ENCODE measurements at places on chromosomes 1 and 21.

- no peak for DNase-seq
Measured at GRCh38 chr1:165116732-165117131, 239.8 kb downstream of the LMX1A start.

- no peak for DNase-seq
Measured at GRCh38 chr1:14884614-14885175, 268.9 kb upstream of the TMEM51 start.

DNA sequence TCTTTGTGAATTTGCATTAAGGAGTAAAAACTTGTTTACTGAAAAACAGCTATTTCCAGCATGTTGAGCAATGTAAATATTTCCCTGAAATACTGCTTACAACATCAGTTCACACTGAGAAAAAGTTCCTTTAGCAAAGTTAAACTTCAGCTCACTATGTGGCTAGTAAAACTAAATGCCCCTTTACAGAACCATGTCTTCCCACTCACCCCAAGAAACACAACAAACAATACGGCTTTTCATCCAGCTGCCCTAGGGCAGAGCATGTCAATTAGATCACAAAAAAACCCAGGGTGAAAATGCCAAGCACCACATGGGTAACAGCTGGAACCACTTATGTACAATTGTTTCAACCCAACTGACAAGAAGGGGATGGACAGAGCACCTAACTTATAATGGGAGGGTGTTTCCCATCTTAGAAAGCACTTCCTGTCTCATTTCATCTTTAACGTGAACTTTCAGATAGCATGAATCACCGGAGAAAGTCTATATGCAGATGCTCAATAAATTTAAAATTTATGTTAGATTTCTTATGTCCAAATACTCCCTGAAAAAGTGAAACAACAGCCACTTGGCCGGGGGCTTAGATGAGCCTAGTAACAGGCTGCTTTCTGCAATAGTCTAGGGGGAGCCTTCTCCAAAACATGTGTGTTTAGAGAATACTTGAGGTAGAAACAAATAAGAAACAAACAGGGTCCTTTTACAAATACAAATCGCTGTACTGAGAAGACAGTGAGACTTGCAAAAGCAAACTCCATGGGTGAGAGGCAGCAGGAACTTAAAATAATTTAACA, 6.6 kb downstream of the NID1 start:
- no peak for DNase-seq

- DNase-seq = no peak
Measured at GRCh38 chr1:41723786-41724185, 194.9 kb downstream of the HIVEP3 start.

DNA sequence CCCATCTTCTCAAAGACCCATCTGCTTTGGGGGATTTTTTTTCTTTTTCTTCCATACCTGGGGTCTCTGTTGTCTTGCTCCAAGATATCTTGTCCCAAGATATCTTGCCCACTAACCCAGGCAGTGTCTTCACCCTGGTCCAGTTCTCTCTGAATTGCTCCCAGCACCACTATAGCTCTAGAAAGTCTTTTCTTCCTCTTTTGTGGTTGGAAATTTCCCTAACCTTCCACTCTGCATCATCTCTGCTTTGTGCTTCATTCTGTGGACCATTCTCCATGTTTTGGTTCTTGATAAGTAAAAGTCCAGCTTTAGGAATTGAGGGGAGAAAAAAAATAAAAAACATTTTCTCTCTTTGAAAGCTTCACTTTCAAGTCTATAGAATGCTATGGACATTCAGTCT, 20.9 kb downstream of the STYXL2 start:
- no peak for DNase-seq

- no peak for DNase-seq
Measured at GRCh38 chr1:54867717-54868057, 19.3 kb downstream of the DHCR24 start.

DNA sequence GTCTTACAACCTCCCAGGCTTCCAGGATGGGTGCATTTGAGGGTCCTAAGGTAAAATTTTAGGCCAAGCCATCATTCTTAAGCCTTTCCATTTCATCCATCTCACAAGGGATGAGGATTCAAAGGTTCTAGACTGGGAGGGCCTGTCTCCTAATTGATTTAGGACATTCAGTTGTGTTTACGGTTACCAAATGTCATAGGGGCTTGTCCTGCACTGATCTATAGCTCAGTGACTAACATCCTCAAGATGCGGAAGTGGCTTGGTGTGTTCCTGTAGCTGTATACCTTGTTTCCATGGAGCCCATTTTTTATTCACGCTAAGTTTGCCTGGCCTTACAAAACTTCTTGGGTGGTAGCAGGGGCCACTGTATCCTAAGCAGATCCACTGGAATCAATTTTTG, 52.8 kb downstream of the DUSP10 start:
- DNase-seq = no peak

- DNase-seq = no peak
Measured at GRCh38 chr21:20254964-20255363, 743.2 kb upstream of the NCAM2 start.

- DNase-seq = no peak
Measured at GRCh38 chr1:111571987-111572386, 47.6 kb upstream of the RAP1A start.

DNA sequence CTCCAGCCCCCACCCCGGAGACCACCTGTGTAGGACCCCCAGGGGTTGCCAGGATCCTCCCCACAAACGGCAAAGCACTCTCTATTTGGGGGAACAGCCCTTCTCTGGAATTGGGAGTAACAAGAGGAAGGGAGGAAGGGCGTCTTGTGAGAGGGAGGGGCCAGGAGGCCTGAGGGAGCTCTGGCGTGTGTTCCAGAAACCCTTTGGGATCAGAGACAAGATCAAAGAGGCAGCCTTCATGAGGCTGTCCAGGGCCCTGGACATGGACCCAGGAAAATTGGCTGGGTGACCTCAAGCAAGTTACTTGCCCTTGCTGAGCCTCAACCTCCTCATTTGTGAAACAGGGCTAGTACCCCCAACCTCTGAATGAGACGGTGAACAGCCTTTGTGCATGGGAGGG, 18.1 kb upstream of the ECE1 start:
- DNase-seq = no peak

DNA sequence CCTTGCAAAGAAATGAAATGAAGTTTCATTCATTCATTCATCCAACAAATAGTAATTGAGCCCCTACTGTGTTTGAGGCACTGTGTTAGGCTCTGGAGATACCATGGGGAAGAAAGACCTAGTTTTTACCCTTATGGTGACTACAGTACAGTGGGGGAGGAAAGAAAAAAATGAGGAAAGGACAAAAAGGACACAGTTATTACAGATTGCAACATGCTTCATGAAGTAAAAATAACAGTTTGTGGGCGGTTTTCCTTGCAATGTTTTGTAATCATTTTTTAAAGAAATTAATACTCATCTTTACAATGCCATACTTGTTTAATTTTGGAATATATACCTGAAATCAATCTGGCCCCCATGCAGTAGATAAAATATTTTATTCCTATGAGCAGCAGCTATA, 120.3 kb downstream of the TM2D1 start:
- no peak for DNase-seq

GRCh38 chr1:117892512-117892911, 36.9 kb downstream of the GDAP2 start:
- DNase-seq = no peak

GRCh38 chr21:25562660-25563059, 44.6 kb downstream of the MRPL39 start:
- peak; percentile 34 for DNase-seq

GRCh38 chr1:193183019-193183627, 3.3 kb downstream of the B3GALT2 start:
- DNase-seq = no peak

DNA sequence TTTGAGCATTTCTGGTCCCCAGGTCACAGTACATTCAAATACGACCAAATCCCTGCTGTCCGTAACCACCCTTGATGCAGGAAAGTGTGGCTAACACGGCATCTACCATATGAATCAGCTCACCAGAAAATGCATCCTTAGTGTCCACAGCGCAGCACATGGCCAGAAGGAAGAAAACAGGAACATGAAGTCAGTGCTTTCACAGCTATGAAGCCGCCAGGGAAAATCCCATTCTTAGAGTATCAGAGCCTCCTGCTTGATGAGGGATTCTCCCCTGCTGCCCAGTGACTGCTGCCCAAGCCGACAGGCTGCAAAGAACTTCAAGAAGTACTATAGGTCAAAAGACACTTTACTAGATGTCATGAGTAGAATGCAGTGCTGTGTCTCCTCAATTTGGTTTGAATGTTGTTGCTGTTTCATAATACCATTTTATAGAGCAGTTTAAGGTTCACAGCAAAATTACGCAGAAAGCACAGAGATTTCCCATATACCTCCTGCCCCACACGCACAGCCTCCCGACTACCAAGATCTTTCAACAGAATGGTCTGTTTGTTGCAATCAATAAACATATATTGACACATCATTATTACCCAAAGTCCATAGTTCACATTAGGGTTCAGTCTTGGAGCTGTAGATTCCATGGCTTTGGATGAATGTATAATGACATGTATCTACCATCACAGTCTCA, 14.5 kb downstream of the TIAM1 start:
- DNase-seq = no peak

- DNase-seq = no peak
Measured at GRCh38 chr1:186303911-186304310, 71.1 kb downstream of the TPR start.

DNA sequence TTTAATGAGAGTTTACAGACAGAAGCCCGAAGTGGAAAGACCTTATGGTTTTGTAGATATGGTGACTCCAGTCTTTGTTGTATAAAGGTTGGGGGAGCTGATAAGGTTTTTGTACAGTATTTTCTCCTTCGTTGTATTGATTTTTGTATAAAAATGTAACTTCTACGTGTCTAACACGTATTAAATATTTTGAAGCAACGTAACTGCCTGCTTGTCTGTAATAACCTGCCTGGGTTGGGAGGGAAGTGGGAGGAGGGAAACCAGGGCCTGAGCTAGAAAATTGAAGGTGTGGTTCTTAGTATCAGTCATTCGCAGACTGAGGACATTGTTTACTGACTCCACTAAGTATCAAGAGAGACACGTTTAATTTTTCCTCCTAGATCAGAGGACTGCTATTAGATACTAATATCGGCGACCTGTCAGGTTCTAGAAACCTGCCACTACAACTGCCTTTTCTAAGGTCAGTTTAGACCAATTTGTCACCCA, 2.2 kb downstream of the IER5 start:
- peak; percentile 31 for DNase-seq

GRCh38 chr1:52007215-52008002, 16.9 kb upstream of the RAB3B start:
- no peak for DNase-seq

- DNase-seq = no peak
Measured at GRCh38 chr1:41484402-41485241, at the start of gene EDN2. EDN2 (minus strand) TSS chr1:41484683; CDS start chr1:41484601, 82 bp downstream.

DNA sequence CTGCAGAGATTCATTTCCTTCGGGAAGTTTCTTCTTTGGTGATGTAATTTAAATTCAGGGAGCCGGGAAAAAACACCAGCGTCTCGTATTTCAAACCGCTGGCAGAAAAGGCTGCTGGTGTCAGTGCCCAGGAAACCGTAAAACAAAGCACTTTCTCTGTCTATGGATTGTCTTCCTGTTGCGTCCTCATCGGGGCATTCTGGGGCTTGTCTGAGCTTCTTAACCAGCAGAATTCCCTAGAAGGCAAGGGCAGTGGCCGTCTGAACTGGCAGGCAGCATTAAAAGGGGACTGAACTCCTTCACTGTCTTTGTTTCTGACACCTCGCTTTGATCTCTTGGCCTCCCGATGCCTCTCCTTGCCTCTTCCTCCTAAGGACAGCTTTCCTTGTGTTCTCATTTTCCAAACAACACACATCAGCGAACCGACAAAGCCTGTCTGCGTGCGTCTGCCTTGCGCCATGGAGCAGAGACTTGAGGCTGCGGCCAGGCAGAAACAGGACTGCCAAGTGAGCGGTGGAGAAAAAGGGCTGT, 391.6 kb upstream of the VAMP3 start:
- DNase-seq = no peak

DNA sequence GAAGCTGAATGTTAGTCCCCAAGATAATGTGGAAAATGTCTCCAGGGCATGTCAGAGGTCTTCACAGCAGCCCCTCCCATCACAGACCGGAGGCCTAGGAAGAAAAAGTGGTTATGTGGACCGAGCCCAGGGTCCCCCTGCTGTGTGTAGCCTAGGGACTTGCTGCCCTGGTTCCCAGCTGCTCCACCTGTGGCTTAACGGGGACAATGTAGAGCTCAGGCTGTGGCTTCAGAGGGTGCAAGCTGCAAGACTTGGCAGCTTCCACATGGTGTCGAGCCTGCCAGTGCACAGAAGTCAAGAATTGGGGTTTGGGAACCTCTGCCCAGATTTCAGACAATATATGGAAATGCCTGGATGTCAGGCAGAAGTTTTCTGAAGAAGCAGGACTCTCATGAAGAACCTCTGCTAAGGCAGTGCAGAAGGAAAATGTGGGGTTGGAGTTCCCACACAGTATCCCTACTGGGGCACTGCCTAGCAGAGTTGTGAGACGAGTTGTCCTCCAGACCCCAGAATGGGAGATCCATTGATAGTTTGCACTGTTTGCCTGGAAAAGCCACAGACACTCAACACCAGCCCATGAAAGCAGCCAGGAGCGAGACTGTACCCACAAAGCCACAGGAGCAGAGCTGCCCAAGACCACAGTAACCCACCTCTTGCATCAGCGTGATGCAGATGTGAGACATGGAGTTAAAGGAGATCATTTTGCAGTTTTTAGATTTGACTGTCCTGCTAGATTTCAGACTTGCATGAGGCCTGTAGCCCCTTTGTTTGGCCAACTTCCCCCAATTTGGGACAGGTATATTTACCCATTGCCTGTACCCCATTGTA, 204.9 kb downstream of the MRPL39 start:
- no peak for DNase-seq

DNA sequence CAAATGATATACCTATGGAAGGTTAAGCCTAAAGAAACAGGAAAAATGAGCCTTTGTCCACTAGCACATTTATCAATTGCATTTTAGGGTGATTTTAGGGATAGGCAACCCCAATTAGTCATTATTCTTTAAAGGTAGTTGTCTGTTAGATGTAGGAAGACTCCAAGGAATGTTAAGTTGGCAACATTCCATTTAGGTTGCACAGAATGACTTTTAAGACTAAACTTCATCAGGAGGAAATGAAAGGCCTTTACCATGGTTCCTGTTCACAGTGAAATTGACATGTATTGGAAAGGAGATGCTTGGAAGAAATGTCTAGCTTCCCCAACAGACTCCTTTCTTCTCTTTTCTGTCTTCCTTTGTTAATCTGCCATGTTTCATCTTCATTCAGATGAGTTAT, 1.6 kb upstream of the APOBEC4 start:
- DNase-seq = no peak

DNA sequence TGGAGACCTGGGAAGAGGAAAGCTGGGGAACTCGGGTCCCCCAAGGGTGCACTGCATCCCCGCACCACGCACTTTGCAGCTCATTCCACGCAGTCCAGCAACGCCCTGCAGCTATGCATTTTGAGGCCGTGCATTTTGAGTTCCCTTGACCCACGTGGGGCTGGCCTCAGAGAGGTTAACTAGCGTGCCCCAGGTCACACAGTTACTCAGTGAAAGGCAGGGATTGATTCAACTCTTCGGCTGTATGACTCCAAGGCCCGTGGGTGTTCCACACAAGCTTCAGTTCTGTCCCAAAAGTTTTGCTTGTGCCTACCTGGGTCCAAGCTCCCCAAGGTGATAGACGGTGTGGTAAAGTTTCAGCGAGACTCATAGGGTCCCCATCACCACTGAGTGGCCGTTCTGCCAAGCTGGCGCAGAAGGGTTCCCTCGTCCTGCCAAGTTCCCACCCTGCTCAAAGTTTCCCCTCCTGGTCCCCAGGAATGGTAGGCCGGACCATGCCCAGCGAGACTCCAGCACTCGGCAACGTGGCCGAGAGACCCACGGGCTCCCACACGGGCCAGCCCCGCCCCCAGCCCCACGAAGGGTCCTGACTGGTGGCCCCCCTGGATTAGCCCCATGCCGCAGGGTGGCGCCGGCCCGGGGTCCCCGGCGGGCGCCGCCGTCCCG, 611 bp downstream of the HSPG2 start:
- DNase-seq = no peak

All from stimulated activated CD4-positive, alpha-beta T cell treated with anti-CD3 and anti-CD28 coated beads, Interleukin-4, amount 100 ng/mL, for 1 hour (primary cell).